ENCODE measurements at places on chromosomes 2 and 18.

DNA sequence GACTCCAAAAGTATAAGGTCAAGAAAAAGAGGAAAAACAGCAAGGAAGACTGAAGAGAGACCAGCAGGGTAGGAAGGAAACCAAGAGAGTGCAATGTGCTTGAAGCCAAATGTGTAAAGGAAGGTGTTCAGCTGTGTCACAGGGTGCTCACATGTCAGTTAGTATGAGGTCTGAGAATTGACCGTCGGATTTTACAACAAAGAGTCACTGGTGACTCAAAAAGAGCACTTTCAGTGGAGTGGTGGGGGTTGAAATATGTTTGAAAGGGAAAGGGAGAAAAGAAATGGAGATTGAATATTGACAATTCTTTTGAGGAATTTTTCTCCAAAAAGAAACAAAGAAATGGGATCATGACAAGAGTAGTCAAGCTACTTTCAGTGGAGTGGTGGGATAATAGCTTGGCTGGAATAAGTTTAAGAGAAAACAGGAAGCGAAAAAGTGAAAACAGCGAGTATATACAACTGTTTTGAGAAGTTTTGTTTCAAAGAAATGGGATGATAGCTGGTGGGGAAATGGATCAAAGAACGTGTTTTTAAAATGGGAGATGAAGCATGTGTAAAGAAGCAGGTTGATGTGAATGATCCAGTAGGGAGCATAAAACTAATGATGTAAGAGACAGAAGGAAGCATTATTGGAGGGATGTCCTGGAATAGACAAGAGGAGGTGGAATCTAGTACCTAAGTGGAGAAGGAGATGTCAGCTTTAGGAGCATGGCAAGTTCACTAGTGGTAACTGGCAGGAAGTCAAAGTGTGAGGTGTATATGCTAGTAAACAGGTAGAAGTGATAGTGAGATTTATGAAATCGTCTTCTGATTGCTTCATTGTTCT, 3.6 kb upstream of the TSPYL6 start:
- DNase-seq = no peak

- DNase-seq = no peak
These were observed 39.8 kb downstream of the TTR start for GRCh38 chr18:31631526-31631925.

DNA sequence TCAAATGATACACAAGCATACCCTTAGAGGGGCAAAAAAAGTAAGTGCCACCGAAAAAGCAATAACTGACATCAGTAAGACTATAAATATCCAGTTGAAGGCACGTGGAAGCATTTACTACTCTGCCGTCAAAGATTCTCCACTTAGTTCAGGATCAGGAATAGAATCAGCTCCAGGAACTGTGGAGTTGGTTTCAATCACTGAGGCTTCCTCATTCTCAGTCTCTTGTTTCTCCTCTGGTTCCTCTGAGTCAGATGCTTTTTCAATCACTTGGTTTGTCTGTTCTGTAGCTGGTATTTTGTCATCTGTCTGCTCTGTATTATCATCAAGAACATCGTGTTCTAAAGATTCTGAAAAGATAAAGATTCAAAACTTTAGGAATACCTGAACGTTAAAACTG, 72.2 kb downstream of the LNPK start:
- DNase-seq = no peak

GRCh38 chr18:68925268-68925667, 127.4 kb downstream of the CCDC102B start:
- no peak for DNase-seq

- no peak for DNase-seq
These were observed 9.3 kb upstream of the KCNE4 start for GRCh38 chr2:223042704-223043118.

DNA sequence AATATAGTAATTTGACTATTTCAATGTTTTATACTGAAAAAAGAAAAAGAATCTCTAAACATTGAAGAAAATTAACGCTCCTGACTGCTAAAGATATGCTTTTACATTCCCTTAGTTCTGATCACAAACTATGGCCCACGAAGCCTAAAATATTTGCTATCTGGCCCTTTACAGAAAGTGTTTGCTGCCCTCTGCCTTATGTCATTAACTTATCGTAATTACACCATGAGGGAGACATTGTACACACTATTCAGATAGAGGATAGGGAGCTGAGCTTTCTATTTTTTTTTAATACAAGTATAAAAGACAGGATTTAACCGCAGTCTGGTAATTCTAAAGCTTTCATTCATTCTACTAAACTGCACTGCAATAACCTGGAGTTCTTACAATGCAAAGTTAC, 393.1 kb upstream of the DCC start:
- no peak for DNase-seq
